DMS153 (cell line): ENCODE measurements at places on chromosomes 1 and 21.

- DNase-seq: no peak
Measured at GRCh38 chr1:117812869-117813511, 116.4 kb downstream of the GDAP2 start.

GRCh38 chr1:211715971-211716370, 40.5 kb upstream of the NEK2 start:
- DNase-seq: no peak

DNA sequence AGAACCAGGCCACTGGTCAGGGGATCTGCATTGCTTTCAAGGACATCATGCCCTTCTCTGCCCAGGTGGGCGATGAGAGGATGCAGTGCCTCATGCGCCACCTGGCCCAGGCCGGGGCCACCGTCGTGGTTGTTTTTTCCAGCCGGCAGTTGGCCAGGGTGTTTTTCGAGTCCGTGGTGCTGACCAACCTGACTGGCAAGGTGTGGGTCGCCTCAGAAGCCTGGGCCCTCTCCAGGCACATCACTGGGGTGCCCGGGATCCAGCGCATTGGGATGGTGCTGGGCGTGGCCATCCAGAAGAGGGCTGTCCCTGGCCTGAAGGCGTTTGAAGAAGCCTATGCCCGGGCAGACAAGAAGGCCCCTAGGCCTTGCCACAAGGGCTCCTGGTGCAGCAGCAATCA, 5.0 kb upstream of the ZBTB48 start:
- DNase-seq: no peak

- no peak for DNase-seq
Measured at GRCh38 chr1:1943834-1944570, 24.9 kb upstream of the TMEM52 start.

- no peak for DNase-seq
Measured at GRCh38 chr1:248842781-248843331, 4.8 kb downstream of the ZNF672 start.

DNA sequence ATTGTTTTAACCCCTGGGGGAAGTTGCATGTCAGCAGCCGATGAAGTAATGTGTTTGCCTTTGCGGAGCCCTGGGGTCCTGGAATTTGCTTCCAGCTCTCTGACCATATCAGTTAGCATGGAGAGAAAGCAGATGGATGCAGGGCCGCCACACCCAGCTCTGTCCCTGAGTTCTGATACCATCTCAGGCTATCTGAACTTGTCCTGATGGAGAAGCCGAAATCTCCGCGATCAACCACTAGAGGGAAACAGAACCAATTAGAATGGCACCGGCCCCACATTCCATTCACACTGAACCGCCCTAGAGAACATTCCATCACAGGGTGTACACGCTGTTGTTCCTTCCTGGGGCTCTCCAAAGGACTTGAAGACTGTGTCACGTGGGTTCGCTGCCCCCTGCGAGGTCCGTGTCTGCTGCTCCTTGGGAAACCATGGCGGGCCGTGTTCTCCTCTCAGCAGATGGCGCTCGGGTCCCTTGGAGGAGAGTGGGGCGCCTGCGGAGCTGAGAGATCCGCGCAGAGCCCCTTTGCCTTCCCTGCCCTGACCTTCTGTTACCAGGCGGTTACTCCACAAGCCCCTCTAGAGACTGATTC, 75.4 kb downstream of the ABCA4 start:
- no peak for DNase-seq

GRCh38 chr1:240888039-240888786, 276.3 kb upstream of the GREM2 start:
- DNase-seq: peak; percentile 63

- no peak for DNase-seq
Measured at GRCh38 chr21:45412491-45412890, 7.5 kb downstream of the COL18A1 start.

- no peak for DNase-seq
Measured at GRCh38 chr21:43818685-43819084, 29.3 kb downstream of the RRP1 start.

GRCh38 chr1:176786274-176786673, 323.3 kb downstream of the PAPPA2 start:
- no peak for DNase-seq

DNA sequence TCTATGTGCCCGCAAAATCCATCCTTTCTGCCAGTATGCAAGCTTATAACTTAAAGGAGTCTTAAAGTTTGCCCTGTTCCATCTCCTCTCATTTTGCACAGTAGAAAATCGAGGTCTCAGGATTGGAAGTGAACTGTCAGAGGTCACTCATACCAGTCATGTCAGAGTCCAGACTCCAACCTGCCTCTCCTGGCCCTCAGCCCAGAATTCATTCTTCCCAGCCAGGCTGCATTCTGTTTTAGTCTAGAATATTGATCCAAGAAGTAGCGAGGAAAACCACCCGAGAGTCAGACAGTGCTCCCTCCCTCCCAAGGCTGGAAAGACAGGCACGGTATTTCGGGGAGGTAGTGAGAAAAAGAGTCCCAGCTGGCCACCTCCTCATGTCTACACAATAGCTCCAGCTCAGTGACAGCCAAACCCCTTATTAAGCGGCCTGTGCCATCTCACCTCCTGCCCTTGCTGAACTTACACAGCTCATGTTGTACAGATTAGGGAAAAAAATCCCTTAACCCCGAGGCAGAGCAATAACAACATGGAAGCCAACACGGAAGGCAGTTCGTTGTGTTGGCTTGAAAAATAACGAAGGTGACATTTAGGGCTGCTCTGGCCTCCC, 89.4 kb downstream of the OMA1 start:
- DNase-seq: no peak

DNA sequence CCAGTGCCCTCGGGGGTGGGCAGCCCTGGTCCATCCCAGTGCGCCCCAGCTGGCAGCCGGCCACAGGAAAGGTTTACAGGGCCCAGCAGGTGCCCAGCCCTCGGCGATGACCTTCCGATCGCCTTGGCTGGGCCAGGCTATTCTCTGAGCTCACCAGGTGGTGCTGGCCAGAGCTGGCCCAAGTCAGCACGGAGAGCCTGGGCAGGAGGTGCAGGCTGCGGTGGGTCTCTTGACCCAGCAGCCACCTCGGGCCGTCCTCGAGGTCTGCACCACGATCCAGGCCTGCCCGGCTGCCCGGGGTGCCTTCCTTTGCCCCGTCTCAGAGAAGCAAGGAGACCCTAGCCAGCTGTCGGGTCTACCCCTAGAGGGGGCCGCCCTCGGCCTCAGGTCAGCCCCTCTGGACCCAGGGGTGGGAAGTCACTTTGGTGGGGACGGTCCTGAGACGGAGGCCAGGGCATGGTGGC, 370 bp downstream of the PERM1 start:
- DNase-seq: no peak

DNA sequence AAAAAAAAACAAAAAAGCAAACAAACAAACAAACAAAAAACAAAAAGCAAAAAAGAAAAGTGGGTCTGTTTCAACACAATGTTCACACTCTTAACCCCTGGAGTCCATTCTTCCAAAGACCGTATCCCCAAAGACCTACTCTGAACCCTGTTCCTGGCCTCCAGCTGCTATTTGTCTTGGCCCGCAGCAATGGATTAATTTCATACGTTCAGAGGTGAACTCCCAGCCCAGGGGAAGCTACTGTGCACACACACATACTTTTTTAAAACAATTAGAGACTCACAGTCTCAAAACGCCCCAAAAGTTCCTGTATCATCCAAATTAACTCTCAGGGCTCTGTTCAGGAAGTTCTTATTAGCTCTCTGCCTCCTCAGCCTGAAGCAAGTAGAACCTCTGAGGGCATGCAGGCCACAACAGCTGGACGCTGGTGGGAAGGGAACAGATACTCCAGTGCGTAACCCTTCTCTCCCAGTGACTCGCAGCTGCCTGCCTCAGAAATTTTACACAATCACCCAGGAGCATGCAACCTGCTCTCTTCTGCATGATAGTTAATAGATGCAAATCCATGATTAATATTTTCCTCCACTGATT, 395.4 kb downstream of the RRAGC start:
- no peak for DNase-seq

DNA sequence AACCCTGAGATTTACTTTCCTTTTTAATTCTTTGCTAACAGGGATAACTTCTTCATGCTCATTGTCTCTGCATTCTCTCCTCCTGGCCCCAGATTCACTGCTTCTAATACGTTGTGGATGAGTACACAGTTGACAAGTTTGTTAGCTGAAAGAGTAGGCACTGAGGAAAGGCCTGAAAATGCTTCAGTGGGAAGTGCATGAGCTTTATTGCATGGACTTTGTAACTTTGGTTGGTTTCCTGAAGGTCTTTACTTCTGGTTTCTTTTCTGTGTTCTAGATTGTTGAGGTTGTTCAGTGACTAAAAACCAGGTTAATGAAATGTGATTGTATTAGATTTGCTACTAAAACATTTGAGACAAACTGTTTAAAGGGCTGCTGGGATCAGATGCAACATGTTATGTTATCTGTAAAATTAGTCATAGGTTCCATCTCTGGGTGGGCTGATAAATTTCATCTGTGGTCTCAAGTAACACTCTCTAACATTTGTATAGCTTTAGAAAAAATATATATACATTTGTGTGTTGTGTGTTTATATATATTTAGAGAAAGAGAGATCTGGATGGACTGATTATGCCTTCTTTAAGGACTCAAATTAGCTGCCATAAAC, 19.1 kb downstream of the LRIG2 start:
- no peak for DNase-seq

GRCh38 chr1:227140376-227140775, 177.9 kb downstream of the CDC42BPA start:
- DNase-seq: no peak

DNA sequence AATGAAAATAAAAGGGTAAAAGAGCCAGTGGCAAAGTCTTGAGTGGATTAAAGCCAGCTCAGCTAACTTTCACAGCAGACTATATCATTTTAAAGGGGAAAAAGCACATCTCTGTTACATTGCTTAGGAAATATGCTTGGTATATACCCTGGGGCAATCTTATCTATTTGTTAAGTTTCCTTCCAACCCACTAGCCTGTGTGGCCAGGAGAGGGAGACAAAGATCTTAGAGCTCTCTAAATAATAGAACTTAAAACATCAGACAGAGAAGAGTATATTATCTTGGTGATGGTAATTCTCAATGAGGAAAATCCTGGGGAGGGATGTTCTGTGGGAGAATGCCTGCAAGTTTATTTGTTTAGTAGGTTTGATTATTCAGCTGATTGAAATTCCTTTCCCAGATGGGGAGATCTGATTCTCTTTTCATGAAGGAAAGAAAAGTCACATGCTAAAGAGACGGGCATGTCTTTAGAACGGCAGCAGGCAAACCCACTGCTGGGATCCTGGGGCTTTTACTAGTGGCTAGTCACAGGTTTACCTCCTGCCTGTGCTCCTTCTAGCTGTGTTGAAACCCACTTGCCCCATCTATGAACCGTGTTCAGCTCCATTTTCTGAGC, 3.6 kb downstream of the KCNE2 start:
- peak; percentile 12 for DNase-seq

DNA sequence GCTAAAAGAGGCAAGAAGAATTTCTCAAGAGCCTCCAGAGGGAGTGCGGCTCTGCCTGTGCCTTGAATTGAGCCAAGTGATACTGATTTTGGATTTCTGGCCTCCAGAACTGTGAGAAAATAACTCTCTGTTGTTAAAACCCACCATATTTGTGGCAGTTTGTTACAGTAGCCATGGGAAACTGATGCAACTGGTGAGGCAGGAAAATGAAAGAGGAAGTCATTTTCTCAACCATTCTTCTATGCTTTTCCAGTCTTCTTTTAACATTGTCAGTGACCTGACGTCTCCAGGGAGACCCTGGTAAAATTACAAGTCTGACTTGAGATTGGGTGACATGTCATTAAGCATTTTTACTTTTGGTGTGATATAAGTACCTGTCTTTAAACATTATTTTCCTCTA, 5.8 kb downstream of the OR6P1 start:
- DNase-seq: no peak

- peak; percentile 98 for DNase-seq
Measured at GRCh38 chr1:183304440-183305107, 113.6 kb downstream of the NMNAT2 start.

GRCh38 chr1:147167365-147167764, 4.9 kb downstream of the PRKAB2 start:
- DNase-seq: no peak

DNA sequence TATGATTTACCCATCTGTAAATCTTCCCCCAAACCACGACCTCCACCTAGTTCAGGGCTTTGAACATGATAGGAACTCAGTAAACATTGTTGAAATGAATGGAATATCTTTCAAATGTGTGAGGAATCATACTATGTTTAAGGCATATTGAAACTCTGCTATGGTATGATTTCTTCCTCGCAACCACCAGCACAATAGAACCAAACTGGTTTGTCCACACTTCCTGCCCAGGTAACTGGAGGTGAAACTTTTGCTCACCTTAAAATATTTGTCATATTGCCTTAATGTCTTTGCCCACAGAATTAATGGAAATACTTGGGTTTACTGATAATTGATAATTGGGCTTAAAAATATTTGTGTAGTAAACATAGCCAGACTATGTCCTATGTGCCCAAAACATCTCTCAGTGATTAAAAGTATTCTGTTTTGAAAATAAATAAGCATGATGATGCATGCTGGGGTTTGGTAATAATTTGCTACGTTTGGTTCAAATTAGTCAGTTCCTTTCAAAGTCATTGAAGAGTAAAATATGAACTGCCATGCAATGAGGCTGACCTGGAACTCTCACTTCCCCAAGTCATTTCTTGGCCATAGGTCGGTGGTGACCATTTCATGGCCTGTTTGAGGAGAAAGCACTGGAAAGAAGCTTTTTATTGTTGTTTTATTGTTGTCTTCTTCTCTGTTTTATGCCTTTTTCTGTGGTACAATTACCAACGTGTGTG, 73.3 kb downstream of the TNFSF18 start:
- no peak for DNase-seq

DNA sequence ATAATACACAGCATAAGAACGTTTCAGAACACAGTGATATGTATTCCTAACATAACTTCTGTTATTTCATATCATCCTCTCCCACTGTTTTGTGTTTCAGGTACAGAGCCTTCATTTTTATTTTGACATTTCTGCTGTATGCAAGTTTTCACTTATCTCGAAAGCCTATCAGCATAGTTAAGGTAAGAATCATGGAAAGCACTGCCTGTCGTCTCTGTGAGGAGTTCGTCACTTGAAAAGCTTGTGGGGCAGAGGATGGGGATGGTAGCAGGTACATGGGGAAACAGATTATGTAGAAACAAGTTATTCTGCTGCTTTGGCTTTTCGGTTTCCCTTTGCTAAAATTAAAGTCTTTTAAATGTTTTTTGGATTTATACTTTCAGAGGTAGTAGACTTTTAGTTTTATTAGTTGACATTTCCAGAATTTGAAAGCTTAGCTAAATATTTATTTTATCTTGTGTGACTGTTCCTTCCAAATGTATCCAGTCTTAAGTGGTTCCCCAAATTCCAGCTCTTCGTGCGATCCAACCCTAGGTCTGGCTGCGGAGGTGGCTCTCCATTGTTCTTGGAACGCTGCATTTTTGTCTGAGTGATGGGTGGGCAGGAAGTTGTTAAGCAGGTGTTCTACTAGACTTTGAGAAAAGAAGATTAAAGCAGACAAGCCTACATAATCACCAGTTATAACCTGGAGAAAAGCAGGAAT, 12.2 kb downstream of the SLC37A1 start:
- DNase-seq: peak; percentile 49

GRCh38 chr1:20472860-20473711, 12.9 kb downstream of the CAMK2N1 start:
- DNase-seq: no peak
